IPS DF 6.9 (cell line): ENCODE measurements at places on chromosomes 6 and 20.
A peak's percentile ranks its signal among the peaks of the same experiment; 100 is the strongest.

DNA sequence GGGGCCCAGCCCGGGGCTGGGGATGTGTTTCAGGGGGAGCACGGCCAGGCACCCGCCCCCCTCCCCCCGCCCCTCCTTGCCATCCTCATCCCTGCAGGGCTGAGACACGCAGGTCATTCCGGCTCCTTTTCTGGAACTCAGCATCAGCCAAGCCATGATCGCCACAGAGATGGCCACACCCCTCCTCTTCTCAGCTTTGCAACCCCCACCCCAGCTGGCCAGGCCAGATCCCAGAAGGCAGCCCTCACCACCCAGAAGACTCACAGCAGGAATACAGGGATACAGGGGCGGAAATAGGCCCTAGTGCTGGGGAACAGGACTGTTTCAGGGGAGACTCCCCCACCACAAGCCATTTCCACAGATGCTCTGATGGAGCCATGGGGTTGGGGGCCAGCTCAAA is 33.5 kb downstream of the YTHDF1 start:
- DNase-seq: no peak

- DNase-seq: no peak
Observed at GRCh38 chr20:34575756-34576155, 17.2 kb downstream of the MAP1LC3A start.

GRCh38 chr6:118467181-118467580 is 80.9 kb upstream of the PLN start:
- no peak for DNase-seq

GRCh38 chr6:27452496-27452897 is 20.4 kb downstream of the ZNF184 start:
- DNase-seq: no peak

DNA sequence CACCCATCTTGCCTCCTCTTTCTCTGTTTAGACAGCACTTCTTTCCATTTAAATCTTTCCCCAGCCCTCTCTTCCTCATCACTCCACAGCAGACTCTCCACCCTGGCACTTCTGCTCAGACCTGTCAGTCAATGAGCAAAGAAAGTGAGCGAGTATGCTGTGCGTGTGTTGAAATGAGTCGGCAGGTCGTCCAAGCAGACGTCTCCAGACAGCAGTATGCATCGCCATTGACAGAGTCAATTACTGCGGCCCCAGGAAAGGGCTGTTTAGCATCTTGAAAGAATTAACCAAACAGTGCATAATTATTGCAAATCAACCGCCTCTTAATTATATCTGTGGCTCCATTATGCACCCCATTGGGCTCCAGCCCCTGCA is 54.8 kb upstream of the KCNG1 start:
- DNase-seq: no peak

DNA sequence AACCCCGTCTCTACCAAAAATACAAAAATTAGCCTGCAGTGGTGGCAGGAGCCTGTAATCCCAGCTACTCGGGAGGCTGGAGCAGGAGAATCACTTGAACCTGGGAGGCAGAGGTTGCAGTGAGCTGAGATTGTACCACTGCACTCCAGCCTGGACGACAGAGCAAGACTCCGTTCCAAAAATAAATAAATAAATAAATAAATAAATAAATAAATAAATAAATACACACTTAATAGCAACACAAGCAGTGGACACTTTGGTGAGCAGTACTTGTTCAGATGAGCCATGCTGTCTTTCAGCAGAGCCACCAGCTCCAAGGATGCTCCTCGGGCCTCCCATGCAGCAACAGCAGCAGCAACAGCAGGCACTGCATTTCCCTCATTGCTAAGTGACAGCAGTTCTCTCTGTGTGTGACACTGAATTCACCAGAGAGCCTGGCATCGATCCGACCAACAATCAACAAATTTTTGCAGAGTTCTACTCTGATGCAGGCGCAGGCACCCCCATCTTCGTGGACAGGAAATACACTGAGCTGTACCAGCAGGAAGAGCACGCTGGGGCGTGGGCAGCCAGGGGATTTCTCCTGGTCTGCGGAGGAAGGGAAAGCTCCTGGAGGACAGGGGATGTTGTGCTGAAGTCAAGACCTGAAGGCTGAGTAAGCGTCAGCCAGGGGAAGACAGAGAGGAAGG is 54.0 kb upstream of the SNX9 start:
- no peak for DNase-seq

DNA sequence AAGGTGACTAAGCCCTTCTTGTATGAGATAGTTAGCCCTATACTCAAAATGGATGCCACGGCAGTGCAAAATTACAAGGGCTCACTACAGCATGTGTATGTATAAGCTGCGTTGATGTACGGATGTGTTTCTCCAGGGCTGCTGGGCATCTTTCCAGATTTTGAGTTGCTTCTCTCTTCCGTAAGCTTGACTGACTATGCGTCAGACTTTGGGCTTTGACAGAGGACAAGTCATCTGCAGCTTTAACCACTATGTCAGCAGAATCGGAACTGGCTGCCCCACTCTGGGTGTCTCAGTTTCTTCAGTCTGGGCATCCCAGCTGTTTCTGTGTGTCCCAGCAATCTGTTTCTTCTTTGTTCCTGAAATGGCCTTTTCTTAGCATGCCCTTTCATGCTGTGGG is 241.6 kb downstream of the BTBD3 start:
- no peak for DNase-seq

GRCh38 chr6:17392978-17393891 is at the start of gene CAP2:
Gene CAP2 (plus strand): TSS chr6:17393595. CDS start chr6:17421556, 27,961 bp downstream.
- peak; percentile 50 for DNase-seq

GRCh38 chr6:159762681-159763293 is 942 bp downstream of the ACAT2 start:
- DNase-seq: no peak

GRCh38 chr6:37741757-37742400 is 44.2 kb upstream of the MDGA1 start:
- no peak for DNase-seq

DNA sequence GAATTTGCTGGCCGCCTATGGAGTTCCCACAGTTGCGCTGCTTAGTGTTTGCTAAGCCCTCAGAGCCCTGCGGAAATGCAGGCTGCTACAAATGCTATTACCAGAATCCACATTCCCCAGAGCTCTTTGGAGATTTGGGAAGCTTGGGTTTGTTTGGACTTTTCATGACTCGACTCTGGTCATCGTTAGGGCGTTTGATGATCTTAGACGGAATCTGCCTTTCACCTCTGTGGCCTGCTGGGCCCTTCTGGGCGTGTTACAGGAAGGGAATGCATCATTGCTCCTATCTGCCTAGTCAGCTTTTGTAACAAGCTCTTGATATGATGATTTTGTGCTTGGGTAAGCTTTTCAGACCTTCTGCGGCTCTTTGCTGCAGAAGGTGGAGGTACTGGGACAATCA is 50.8 kb downstream of the EYA2 start:
- DNase-seq: no peak

GRCh38 chr20:5871459-5872410 is 78.6 kb downstream of the TRMT6 start:
- DNase-seq: no peak

DNA sequence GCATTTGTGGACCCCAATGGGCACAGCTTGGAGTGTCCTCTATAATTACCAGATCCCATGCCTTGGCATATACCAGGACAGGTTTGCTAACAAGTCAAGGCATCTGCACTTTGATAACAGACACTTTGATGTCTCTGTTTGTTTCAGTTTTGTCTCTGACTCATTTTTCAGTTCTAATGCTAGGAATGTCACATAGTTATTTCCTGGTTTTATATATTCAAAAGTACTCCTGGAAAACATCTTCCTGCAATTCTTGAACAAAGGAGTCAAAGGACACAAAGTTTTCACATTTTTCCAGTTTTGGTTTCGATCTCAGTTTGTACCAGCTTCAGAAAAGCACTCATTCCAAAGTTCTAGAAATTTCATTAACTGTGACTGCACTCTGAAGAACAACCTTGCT is 188.1 kb downstream of the FOXC1 start:
- DNase-seq: no peak

- DNase-seq: no peak
Observed at GRCh38 chr20:64160118-64160517, 4.1 kb upstream of the MYT1 start.

DNA sequence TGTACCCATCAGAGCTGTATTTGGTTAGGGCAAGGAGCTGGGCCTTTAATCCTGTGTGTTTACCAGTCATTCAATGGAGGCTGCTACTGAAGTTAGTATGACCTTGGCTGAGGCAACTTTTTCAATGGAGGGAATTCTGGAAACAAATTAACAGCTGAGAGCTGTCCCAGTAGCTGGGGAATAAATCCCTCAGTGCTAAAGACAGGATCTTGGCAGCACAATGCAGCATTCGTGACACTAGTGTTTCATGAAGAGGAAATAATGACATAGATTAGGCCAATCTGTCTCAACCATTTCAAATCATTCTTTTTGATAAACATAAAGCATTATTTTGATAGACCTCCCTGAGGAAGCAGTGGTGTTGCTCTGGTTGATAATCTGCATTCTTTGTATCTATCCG is 42.9 kb downstream of the GRM1 start:
- no peak for DNase-seq

GRCh38 chr6:46808806-46809205 is 15.6 kb downstream of the MEP1A start:
- DNase-seq: no peak

DNA sequence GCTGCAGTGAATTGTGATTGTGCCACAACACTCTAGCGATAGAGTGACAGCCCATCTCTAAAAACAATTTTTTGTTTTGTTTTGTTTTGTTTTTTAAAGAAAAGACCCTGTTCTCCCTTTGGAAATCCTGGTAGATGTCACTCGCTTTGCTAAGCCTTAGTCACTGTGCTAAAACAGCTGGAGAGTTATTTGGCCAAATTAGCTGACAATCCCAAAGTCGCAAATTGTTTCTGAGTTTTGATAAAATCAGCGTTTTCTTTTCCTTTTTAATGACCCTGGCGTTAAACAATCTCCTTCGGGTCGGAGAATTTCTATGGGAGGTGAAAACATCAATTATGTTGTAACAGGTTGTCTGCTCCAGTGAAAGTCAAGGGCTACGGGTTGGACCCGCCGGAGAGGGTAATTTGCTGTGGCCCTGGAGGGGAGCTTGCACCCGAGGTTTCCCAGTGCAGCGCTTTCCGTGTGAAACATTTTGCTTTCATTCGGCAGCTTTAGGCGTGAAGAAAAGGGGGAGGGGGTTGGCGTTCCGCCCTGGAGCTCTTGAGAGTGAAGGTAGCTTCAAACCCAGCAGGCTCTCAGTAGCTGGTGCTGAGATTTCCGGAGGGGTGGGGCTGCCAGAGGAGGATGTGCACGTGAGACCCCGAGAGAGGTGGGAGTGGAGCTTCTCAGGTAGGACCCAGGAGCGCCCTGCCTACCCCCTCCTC is 296.6 kb downstream of the PHACTR1 start:
- peak; percentile 57 for DNase-seq

DNA sequence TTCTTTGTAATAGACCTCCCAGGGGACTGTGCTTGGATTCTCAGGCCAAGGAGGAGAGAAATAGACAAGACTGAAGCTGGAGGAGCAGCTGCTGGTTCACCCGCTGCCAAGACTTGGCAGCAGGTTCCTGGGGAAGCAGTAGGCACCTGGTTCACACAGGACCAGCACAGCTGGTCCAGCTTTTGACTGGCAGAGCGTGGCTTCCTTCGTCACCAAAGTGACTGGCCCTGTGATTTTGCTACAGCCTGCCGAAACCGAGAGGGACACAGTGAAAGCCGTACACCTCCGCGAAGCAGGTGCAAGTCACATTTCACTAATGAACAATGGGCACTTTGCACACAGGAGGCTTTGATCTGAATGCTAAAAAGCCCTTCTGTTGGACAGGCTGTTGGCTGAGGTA is 199.0 kb downstream of the RNF144B start:
- no peak for DNase-seq

DNA sequence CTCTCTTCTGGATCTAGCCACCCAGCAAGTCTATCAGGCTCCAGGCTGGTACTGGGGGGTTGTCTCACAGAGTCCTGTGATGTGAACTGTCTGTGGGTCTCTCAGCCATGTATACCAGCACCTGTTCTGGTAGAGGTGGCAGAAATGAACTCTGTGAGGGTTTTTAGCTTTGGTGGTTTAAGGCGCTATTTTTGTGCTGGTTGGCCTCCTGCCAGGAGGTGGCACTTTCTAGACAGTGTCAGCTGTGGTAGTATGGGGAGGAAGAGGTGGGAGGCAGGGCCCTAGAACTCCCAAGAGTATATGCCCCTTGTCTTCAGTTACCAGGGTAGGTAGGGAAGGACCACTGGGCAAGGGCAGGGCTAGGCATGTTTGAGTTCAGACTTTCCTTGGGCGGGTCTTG is 75.8 kb downstream of the SNAP91 start:
- DNase-seq: no peak

- no peak for DNase-seq
Observed at GRCh38 chr6:46507426-46507825, 16.2 kb upstream of the RCAN2 start.

DNA sequence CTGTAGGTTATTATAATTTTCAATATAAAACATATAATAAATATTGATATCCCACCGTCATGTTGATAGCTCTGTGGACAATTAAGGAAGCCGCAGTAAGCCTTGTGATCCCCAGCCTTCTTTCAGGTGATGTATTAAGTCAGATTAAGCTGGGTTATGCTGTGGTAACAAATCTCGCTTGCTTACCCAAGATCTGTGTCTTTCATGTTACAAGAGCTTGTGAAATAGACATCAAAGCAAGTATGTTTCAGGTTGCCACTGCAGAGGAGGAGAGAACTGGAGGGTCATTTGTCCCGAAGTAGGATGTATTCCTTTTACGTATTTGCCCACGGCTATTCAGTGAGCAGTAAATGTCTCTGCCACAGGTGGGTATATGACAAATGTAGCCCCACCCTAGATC is 17.8 kb upstream of the BCKDHB start:
- DNase-seq: no peak

DNA sequence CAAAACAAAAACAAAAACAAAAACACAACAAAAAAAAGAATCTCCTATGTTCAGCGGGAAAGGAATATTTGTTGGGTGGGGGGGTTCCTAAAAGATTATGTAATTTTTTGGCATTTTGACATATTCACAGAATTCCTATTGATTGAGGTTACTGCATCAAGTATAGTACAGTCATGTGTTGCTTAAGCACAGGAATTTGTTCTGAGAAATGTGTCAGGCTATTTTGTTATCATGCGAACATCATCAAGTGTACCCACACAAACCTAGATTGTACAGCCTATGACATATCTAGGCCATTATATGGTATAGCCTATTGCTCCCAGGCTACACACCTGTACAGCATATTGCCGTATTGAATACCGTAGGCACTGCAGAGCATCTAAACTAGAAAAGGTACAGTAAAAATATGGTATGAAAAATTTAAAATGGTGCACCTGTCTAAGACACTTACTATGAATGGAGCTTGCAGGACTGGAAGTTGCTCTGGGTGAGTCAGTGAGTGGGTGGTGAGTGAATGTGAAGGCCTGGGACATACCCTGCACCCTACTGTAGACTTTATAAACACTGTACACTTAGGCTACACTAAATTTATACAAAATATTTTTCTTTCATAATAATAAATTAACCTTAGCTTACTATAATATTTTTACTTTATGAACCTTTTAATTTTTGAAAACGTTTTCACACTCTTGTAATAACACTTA is 110.6 kb downstream of the CDKAL1 start:
- DNase-seq: no peak
